ENCODE measurements at places on chromosomes 2 and 18. TPM values are rescaled to one million over a fixed set of nuclear protein-coding genes. Genes with fewer than 3 reads are reported as not detected.

The IL36A gene
- polyA plus RNA-seq, result not detected

The SCLY gene
- polyA plus RNA-seq, result 15.9 TPM

The TNS1 gene
- polyA plus RNA-seq, result 1.5 TPM

The ESPNL gene
- polyA plus RNA-seq, result 0.14 TPM

The SPC25 gene
- 1.8 TPM for polyA plus RNA-seq

The CYRIA gene
- polyA plus RNA-seq, result 64.0 TPM
